Activated CD4-positive, CD25-positive, alpha-beta regulatory T cell treated with anti-CD3 and anti-CD28 coated beads, Interleukin-2, amount 50 U/mL, for 16 hours (primary cell): ENCODE measurements at places on chromosomes 1 and 21.

DNA sequence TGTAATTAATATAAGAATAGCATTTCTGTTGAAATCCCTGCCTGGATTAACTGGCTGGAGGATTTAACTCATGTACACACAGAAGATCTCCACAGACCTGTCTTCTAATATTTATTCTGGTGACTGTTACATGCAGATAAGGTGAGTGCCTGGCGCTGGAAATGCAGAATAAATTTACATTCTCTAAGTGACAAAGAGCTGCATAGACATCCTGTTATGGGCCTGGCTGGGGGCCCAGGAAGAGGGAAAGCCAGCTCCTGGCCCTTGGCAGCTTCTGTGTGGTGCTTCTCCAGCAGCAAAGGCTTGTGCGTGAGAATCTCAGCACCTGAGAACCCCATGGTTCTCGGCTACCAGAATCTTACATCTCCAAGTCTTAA lies 446.6 kb downstream of the PTPRU start:
- DNase-seq, result no peak

DNA sequence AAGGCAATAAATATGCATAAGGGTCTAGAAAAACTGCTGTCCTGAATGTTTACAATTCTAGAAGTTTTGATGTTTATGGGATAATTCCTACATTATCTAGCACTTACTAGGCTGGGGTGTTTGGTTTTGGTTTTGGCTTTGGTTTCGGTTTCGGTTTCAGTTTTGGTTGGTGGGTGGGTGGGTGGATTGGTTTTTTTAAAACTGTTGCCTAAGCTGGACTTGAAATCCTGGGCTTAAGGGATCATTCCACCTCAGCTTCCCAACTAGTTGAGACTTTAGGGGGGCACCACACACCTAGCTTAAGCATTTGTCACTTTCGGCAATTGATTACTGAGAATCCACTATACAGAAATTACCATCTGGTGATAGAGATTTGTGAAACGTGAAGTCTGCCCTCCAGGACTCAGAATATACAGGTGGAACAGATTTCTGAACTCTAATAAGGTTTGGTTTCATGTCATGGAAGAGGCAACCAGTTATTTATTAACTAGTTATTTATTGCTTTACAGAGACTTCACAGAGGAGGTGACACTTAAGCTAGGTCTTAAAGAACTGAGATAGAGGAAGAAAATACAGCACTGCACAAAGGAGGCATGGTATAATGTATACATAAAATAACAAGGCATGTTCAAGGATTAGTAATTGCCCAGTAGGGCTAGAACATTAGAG lies 69.6 kb downstream of the PIK3R3 start:
- no peak for DNase-seq

- no peak for DNase-seq
Measured at GRCh38 chr1:97834899-97835298, 85.9 kb downstream of the DPYD start.

DNA sequence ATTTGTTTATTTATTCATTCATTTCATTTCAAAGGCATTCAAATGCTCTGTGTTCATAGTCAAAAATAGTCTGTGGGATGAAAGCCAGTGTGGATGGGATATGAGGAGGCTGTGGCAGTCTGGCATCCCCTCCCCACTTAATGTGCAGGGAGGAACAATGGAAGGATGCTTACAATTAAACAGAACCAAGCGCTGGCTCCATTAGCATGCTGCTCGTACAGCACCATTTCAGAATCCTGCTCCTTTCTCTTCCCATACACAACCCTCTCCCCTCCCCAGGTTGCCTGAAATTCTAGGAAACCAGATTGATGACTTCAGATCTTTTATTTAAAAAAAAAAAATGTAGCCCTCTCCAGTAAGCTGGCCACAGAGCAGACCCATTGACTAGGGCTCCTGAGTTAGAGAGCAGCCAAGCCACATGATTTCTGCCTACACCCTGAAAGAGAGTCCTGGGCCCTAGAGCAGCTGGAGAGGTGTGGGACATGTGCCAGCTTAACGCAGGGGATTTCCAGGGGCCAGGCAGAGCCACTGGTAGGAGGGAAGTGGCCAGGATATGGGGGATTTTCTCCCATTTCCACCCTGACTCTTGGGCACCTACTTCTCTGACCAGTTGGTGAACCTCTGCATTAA lies 205.2 kb downstream of the ASTN1 start:
- DNase-seq, result no peak

GRCh38 chr1:169148472-169149252 lies 42.2 kb downstream of the ATP1B1 start:
- no peak for DNase-seq

GRCh38 chr1:26858160-26858559 lies 4.8 kb upstream of the SFN start:
- DNase-seq, result no peak

- DNase-seq, result no peak
Measured at GRCh38 chr1:118890851-118891384, 97.2 kb downstream of the TBX15 start.

DNA sequence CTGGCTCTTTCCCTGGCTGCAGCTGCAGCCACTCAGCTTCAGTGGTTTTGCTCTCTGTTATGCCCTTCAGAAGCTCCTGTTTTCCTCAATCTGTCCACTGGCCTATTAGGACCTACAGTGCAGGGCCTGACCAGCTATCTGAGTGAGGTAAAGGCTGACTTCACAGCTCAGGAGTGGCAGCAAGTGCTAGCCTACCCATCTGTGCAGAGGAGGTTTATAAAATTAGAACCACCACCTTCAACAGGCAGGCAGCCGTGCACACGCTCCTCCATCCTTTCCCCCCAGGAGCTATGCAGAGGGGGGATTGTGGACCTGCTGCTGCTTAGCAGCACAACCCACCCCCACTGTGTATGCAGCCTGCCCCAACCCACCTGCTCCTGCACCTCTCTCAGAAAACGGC lies 8.3 kb downstream of the ADAR start:
- DNase-seq, result no peak

DNA sequence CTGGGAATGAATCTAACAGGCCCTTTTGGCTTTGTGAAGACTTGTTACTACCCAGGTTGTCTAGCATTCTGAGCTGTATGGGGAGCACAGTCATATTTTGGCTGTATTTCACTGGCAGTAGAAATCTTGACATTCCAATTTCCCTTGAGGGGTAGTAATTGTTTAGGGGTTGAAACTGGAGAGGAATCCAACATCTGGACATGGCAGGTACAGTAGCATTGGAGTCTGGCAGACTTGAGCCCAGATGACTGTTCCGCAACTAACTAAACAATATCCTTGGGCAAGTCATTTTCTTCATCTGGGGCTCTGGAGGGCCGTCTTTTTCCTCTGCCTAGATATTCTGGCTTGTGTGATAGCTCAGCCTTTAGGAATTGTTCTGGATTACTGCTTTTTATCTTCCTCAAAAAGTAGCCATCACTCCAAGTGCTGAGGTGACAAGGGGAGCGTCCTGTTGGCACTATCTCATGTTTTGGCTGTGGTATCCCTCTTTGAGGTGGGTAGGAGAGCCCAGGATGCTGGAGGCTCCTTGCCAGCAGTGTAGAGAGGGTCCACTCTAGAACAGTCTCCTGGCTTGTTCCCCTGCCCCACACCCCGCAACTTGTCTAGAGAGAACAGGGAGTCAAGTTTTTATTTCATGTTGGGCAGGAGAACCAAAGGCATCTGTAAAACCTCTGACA lies 22.7 kb upstream of the NBL1 start:
- DNase-seq, result no peak

DNA sequence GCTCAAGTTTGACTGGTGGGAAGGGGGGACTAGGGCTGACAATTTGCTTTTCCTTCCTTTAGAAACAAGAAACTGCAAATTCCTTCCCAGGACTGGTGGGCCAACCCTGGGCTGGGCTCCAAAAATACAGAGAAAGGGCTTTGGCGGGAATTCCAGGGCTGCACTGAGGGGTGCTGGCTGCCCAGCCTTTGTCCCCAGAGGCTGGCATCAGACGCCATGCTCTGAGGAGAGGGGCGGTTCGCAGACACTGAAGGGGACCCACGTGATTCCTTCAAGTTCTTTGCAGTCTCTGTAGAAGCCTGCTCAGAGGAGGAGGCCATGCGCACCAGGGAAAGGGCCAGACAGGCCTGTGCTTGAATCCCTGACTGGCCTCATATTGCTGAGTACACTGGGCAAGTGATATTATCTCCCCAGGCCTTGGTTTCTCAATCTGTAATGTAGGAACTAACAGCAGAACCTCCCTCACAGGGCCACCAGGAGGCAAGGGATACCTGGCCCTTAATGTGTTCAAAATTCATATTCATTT lies 119.5 kb downstream of the EPHB2 start:
- DNase-seq, result no peak

GRCh38 chr1:170326186-170326585 lies 180.4 kb downstream of the NTMT2 start:
- DNase-seq, result no peak

- DNase-seq, result no peak
Measured at GRCh38 chr1:179127163-179127895, 45.5 kb downstream of the TOR3A start.

- DNase-seq, result no peak
Measured at GRCh38 chr1:10973552-10973951, 38.9 kb upstream of the TARDBP start.

DNA sequence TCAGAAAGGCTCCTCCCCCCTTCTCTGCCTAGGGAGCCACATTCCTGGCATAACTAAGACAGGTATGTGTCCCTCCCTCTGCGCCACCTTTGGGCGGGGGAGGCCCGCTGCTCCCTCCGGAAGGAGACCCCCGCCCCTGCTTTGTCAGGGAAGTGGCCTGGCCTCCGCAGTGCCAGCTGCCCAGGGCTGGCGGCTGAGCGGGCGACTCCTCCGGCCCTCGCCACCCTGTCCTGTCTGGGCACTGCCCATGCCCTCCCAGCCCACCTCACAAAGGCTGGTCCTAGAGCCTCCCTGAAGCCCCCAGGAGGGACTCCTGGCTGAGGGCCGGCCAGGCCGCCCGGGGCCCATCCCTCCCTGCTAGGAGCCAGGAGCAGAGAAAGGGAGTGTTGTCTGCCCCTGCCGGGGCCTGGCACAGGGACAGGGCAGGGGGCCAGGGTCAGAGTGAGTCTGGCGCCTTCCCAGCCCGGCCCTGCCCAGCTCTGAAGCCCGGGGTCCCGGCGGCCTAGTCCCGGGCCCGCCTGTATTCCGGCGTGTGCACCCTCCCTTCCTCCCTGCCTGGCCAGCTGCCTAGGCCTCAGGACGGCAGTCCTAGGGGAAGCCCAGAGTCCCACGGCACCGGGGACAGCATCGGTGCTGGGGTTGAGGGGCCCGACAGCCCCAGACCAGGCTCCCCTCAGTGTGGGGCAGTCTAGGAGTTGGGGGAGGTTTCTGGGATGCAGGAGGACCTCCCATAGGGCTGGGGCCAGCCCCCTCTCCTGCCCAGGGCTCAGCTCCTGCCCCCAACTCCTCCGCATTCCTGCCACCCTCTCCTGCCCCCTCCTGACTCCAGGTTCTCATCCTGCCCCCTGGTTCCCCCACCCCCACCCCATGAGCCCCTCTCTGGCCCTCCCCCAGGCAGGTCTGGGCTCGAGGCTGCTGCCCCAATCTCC lies 5.1 kb downstream of the AGRN start:
- DNase-seq, result no peak

DNA sequence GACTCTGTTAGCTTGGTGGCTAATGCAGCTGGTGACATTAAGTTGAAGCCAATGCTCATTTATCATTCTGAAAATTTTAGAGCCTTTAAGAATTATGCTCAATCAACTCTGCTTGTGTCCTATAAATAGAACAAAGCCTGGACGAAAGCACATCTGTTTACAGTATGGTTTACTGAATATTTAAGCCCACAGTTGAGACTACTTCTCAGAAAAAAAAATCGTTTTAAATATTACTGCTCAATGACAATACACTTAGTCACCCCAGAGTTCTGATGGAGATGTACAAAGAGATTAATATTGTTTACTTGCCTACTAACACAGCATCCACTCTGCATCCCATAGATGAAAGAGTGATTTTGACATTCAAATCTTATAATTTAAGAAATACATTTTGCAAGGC lies 79.6 kb downstream of the NEGR1 start:
- DNase-seq, result no peak

DNA sequence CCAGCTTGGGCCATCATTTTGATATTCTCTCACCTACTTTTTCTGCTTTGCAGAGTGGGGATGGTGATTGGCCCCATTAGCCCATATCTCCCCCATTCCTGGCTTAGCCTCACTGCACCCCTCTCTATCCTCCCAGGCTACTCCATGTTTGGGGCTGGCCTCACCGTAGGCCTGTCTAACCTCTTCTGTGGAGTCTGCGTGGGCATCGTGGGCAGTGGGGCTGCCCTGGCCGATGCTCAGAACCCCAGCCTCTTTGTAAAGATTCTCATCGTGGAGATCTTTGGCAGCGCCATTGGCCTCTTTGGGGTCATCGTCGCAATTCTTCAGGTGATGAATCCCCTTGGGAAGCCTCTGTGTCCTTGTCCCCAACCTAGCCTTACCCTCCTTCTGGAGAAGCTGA lies 2.1 kb upstream of the B4GALT2 start:
- no peak for DNase-seq

- no peak for DNase-seq
Measured at GRCh38 chr1:99629164-99629563, 16.7 kb upstream of the PALMD start.

GRCh38 chr1:223290397-223290796 lies 73.6 kb downstream of the SUSD4 start:
- no peak for DNase-seq

- DNase-seq, result no peak
Measured at GRCh38 chr1:26913754-26914619, at the start of gene NR0B2. Gene NR0B2 (minus strand): TSS chr1:26913975. CDS start chr1:26913940, 35 bp downstream.

DNA sequence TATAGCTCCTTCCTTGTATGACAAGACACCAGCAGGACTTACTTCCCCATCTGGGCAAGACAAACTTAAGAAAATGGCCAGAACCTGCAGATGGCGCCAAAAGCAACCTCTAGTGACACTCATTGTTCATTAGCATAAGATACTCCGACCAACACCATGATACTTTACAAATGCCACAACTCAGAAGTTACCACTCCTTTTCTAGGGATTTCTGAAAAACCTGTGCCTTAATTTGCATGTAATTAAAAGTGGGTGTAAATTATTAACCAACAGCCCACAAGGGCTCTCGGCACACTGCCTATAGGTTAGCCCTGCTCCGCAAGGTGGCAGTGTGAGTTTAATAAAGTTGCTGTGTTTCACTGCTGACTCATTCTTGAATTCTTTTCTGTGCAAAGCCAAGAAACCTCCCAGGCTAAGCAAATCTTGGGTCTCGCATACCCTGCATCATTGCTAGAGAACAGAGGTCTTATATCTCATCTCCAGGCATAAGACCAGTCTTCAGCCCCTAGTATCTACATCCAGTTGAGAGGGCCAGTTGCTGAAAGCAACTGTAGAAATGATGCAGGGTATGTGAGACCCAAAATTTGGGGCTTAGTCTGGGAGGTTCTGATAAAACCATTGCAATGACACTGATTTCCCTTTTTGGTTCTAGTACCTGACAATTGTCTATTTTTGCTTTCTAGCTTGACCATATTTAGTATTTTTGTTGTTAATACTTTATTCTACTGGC lies 86.4 kb downstream of the FAF1 start:
- DNase-seq, result peak; percentile 42

DNA sequence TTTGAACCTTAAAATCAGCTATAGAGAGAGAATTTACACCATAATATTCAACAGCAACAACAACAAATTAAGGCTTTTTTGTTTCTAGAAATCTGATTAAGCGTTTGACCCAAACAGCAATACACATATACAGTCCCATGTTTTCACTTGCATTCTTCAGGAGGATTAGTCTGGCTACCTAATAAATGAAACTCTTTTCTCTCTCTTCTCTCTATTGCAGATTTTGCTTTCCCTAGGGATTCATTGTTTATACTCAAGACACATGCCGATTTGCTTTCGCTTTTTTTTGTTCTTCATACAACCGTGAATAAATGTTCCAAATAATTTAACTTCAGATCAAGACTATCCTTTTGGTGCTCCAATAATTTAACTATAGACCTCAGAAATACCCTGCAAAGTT lies 162.4 kb upstream of the PTBP2 start:
- no peak for DNase-seq

- no peak for DNase-seq
Measured at GRCh38 chr1:46077644-46078043, 54.8 kb downstream of the PIK3R3 start.
